ENCODE measurements at places on chromosomes 11 and 22. TPM values are rescaled to one million over a fixed set of nuclear protein-coding genes. Genes with fewer than 3 reads are reported as not detected.

Gene CRYBA4
- total RNA-seq: not detected

Gene RAB36
- 7.4 TPM for total RNA-seq

Gene UBQLN3
- not detected for total RNA-seq

Gene SMC1B
- 0.03 TPM for total RNA-seq

Gene ANKK1
- not detected for total RNA-seq

Gene MRGPRX3
- total RNA-seq: not detected

Gene TEX12
- not detected for total RNA-seq

Gene NPAS4
- total RNA-seq: not detected

Gene CNIH2
- 2.4 TPM for total RNA-seq

Gene POU2AF2
- not detected for total RNA-seq

Gene MS4A6E
- total RNA-seq: not detected

Gene BATF2
- total RNA-seq: 0.64 TPM

Gene C1QTNF5
- not detected for total RNA-seq

Gene HOATZ
- not detected for total RNA-seq

Gene ARHGAP20
- total RNA-seq: not detected

Gene ADAMTS15
- total RNA-seq: 5.1 TPM

Gene TRIM51
- not detected for total RNA-seq

Gene SHISAL1
- total RNA-seq: 4.1 TPM

Gene FXYD2
- 21.9 TPM for total RNA-seq

Gene CNTF
- total RNA-seq: 1.5 TPM

Gene MFNG
- total RNA-seq: 2.5 TPM

Gene TESMIN
- 4.3 TPM for total RNA-seq

Gene CABP7
- 0.22 TPM for total RNA-seq

Gene RAG2
- not detected for total RNA-seq

Gene MRGPRF
- 0.09 TPM for total RNA-seq

Gene OR8D1
- total RNA-seq: not detected

Gene EED
- 24.5 TPM for total RNA-seq

Gene SMTNL1
- total RNA-seq: not detected

Gene ISX
- total RNA-seq: not detected

Gene CBLIF
- total RNA-seq: not detected

Gene LRRC51
- 6.7 TPM for total RNA-seq

Gene APOL3
- not detected for total RNA-seq

Gene CASP12
- total RNA-seq: not detected

Gene OTOG
- total RNA-seq: not detected

Gene MISFA
- 2.7 TPM for total RNA-seq

Gene F2
- total RNA-seq: 2.2 TPM

Gene CELSR1
- total RNA-seq: 27.9 TPM

Gene TALDO1
- 394 TPM for total RNA-seq

Gene DDI1
- not detected for total RNA-seq

Gene TRPC6
- total RNA-seq: 0.79 TPM

Gene VPREB1
- total RNA-seq: not detected

Gene FOLH1
- total RNA-seq: not detected

Gene SULT4A1
- not detected for total RNA-seq

Gene PKDREJ
- total RNA-seq: not detected

Gene LDLRAD3
- 25.3 TPM for total RNA-seq

Gene EXPH5
- 0.03 TPM for total RNA-seq

Gene MYH9
- 175 TPM for total RNA-seq

Gene FAM180B
- not detected for total RNA-seq

Gene ELF5
- not detected for total RNA-seq

Gene OOSP2
- total RNA-seq: not detected

Gene ANO3
- not detected for total RNA-seq

Gene CCDC85B
- 30.0 TPM for total RNA-seq

Gene GPR152
- total RNA-seq: not detected

Gene GDPD4
- total RNA-seq: not detected
